ENCODE measurements at places on chromosomes 12 and 14.

GRCh38 chr12:117049295-117049694, 49.9 kb downstream of the TESC start:
- DNase-seq, result no peak

DNA sequence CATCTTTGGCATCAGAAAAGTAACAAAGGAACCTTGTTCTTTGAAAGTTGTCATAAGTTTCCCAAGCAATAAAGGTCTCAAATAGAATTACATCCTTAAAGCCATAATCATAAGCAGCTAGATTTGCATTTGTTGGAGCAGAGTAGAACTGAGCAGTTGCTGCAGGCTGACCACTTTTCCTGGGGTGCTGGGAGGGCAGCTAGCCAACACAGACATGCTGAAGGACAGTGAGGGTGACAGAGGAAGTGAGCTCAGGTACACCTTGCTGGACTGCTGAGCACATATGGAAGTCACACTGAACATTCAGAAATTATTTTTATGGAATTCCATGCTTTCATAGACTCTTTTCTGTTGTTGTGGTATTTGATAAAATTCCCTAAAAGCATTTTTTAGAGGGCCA, 66.2 kb downstream of the MARK3 start:
- DNase-seq, result no peak

DNA sequence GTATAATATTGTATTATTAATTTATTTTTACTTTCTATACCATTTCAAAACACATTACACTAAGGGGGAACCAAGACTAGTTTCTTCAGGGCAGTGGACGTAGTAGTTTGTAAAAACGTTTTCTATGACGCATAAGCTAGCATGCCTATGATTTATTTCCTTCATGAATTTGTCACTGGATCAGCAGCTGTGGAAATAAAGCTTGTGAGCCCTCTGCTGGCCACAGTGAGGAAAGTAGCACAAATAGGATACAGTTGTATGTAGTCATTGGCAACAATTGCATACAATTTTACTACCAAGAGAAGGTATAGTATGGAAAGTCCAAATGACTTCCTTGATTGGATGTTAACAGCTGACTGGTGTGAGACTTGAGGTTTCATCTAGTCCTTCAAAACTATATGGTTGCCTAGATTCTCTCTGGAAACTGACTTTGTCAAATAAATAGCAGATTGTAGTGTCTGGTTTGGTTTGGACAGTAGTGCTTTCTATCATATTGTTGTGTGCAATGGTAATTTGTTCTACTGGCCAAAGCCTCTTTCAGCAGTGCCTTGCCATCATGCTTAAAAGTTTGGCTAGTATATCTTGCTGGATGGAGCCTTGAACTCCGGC, 24.3 kb upstream of the PLEKHD1 start:
- peak; percentile 61 for DNase-seq

- DNase-seq, result no peak
These were observed 336.3 kb downstream of the TMEM121 start for GRCh38 chr14:105862581-105863239.

DNA sequence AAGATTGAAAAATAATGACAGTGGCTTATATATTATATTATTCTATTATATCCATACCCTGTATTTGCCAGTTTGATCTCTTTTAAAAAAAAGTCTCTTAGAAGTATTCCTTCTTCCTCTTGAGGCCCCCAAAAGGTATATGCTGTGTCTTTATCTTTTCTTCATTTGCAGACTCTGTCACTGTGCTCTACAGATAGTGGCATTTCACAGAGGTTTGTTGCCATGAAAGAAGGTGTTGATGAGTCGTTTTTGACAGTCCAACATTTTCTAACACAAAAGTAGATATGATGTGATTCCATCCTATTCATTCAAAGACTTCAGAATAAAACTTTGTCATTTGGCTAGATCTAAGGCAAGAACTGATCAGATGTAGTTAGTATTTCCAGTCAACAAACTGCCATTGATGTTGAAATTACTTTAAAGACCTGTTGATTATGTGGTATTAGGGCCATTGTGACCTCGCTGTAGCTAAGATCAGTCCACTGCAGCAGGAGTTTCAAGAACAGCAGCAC, at the start of gene CCDC196:
Gene CCDC196, plus strand, starts transcription at position 462 of the 512 bp plus-strand sequence. CDS start 132 bp downstream, outside the sequence.
- DNase-seq, result no peak
